ENCODE measurements at places on chromosomes 12 and 14.

GRCh38 chr12:27183342-27183741, 60.7 kb upstream of the STK38L start:
- no peak for DNase-seq

- DNase-seq, result no peak
These were observed 30.9 kb upstream of the PLEKHG6 start for GRCh38 chr12:6279631-6280030.

GRCh38 chr14:93232159-93232558, 25.1 kb downstream of the UBR7 start:
- no peak for DNase-seq

DNA sequence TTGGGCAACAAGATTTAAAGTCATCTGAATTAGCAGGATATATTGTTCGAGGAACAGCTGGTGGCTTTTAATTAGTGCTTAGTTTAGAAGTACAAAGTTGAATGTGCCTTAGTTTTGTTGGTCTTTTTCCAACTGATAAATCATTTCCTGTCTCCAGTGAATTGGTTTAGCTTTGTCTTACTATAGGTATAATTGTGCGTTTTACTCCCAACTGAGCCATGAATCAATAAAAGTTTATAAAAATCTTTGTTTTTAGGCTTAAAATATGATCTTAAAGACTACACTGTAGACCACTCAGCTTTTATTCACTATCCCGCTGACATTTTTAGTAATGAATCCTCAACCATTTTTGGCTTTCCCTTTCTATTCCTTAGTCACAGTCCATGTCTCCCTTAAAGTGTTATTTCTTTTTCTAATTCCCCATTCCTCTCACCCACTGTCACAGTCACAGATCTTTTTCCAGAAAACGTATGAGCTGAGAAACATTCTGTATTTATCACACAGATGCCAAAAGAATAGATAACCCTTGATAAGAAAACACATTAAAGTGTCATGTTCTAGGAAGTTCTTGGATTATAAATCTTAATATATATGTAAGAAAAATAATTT, 34.0 kb upstream of the ALG10 start:
- no peak for DNase-seq

DNA sequence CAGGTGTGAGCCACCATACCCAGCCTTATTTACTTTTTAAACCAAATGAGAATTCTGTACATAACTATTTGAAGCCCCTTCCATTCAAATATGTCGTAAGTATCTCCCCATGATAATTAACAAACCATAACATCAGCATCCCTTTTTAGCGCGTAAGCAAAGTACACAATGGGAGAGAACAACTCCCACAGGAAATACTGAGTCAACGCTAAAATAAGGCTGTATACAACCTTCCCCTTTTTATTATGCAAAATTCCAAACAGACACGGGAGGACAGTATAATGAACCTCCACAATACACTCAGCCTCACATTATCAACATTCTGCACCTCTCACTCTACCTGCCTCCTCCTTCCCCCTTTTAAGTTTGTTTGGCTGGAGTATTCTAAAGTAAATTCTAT, 73.5 kb downstream of the CCDC88C start:
- DNase-seq, result no peak

- DNase-seq, result no peak
These were observed 89.5 kb downstream of the TESC start for GRCh38 chr12:117009759-117010158.

GRCh38 chr14:55713486-55713885, 133.5 kb downstream of the KTN1 start:
- DNase-seq, result no peak

DNA sequence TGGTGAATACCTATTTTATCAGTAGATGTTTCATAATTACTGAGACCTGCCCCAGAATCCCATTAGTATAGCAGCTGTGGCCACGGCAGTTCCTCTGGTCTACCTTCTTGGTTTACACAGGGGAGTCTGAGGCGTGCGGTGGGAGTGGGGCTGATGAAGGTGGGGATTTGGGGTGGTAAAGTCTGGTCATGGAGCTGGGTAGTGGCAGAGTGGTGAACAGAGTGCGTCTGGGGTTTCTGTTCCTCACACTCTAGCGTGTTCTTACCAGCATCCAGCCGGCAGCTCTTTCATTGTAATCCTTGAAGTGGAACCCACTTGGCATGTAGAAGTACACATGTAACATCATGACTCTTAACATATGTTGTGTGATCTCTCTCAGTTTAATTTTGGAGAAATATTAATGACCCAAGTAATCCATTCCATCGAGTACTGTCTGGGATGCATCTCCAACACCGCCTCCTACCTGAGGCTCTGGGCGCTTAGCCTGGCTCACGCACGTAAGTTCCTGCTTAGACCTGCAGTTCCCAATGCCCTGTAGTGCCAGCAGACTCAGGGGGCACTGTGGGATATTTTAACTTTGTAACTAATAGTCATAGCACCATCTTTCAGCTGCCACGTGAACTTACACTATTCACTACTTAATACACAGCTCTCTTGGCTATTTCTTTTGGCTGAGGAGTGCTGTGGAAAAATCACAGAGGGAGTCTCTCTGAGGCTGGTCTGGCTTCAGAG, 7.9 kb upstream of the DNAH10 start:
- no peak for DNase-seq

DNA sequence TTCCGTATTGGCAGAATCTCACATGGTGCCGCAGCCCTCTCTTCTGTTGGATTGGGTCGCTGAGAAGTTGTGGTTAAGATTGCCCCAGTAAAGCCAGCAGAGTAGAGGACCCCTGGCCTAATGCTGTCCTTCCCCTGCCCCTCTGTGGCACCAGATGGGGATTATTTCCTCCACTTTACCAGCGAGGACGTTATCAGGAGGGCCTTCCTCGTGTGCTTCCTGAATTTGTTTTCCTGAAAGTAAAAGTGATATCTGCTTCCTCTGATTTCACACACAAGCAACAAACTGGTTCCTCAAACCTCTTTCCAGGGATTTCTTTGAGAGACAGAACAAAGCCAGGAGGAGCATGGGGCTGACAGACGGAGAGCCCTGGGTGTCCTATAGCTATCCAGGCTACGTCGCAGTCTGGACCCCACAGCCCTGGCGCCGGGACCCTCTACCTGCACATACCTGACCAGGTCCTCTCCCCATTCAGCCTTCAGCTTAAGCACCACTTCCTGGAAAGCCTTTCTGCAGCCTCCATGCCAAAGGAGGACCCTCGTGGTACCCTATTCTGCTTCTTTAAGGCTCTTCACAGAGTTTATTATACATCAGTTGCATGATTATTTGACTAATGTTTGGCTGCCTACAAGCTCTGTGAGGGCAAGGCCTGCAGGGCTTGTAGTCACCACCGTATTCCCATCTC, 314.8 kb upstream of the FKBP4 start:
- no peak for DNase-seq

DNA sequence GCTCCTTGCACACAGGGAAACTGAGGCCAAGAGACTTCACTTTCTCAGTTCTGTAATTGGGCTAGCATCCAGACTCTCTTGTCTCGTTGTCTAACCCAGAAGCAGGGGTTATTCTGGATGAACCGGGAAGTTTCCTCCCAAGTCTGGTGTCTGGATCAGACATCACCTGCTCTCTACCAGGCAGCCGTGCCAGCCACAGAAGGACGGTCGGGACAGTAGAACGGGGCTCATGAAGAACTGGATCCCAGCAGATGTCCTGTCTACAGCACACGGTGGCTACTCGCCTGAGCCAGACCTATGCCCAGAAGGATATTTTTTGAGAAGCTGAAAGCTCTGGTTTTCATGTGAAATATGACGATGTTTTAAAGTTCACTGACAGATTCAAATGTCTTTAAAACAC, 19.1 kb upstream of the FZD10 start:
- no peak for DNase-seq

- no peak for DNase-seq
These were observed 390.1 kb downstream of the KCNH5 start for GRCh38 chr14:62655166-62655565.
